ENCODE measurements at places on chromosomes 1 and 21.

- DNase-seq: no peak
Measured at GRCh38 chr1:207186503-207186902, 82.5 kb downstream of the C4BPA start.

GRCh38 chr1:91912266-91912665 lies 26.3 kb upstream of the TGFBR3 start:
- no peak for DNase-seq

- no peak for DNase-seq
Measured at GRCh38 chr1:204435381-204435831, 23.8 kb upstream of the PPP1R15B start.

GRCh38 chr1:2788506-2789163 lies 12.9 kb downstream of the TTC34 start:
- no peak for DNase-seq

DNA sequence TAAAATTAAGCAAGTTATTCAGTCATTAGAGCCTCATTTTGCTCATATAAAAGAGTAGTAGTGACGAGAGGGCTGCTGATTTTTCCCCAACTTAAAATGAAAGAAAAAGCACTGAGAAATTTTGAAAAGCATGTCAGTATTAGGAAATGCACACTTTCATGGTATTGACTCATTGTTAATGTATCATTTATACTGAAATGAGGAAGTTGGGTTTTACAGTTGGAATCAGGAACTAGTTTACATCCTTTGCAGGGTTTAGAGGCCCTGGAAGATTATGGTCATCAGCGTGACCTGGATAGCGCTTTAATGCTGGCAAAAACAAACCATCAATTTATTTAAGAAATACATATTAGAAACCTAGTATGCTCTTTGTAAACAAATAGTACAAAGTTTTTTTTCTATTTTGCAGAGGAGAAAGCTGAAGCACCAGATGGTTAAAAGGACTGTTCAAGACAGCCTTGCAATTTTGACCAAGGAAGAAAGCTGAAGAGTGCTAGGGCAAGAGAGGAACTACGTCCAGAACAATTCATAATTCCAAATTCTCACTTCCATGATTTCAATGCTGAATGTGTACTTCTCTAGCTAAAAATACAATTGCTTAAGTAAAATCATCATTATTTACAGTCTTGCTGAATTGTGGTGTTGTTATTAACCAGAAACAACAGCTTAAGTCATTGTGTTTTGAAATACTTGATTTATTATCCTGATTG lies 94.8 kb upstream of the SGIP1 start:
- no peak for DNase-seq

- no peak for DNase-seq
Measured at GRCh38 chr1:167360120-167360519, 139.4 kb downstream of the POU2F1 start.

GRCh38 chr1:27668808-27669723 lies 2.9 kb downstream of the IFI6 start:
- DNase-seq: peak; percentile 89

DNA sequence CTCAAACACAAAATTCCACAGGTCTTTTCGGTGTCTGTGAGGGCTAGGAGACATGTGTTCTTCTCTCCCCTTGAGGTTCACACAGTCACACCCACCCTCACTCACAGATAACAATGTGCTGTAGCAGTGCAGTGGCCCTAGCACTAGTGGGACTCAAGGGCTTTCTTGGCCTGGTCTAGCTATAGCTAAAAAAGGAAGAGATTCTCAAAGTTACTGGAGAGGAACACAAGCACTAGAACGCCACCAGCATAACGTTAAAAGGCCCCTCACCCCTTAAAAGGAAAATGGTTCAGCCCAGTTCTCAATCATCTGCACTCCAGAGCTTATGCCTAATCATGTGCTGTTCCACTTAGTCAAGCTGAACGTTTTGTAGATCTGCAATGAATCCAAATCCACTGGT lies 39.5 kb downstream of the RGS8 start:
- DNase-seq: no peak

- peak; percentile 73 for DNase-seq
Measured at GRCh38 chr1:46020010-46020409, 112.4 kb downstream of the PIK3R3 start.

- DNase-seq: no peak
Measured at GRCh38 chr1:147337040-147337630, 94.7 kb downstream of the CHD1L start.

DNA sequence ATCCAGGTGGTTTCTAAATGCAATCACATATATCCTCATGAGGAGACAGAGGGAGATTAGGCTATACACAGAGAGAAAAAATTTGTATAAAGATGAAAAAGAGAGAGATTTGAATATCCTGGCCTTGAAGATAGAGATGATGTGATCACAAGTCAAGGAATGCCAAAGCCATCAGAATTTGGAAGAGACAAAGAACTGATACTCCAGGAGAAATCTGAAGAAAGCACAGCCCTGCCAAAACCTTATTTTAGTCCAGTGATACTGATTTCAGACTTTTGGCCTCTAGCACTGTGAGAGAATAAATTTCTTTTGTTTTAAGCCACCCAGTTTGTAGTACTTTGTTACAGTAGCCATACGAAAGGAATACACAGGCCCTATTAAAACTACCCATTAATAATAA lies 33.4 kb downstream of the DOCK7 start:
- DNase-seq: no peak

GRCh38 chr1:239872626-239873025 lies 219.1 kb upstream of the FMN2 start:
- DNase-seq: no peak

DNA sequence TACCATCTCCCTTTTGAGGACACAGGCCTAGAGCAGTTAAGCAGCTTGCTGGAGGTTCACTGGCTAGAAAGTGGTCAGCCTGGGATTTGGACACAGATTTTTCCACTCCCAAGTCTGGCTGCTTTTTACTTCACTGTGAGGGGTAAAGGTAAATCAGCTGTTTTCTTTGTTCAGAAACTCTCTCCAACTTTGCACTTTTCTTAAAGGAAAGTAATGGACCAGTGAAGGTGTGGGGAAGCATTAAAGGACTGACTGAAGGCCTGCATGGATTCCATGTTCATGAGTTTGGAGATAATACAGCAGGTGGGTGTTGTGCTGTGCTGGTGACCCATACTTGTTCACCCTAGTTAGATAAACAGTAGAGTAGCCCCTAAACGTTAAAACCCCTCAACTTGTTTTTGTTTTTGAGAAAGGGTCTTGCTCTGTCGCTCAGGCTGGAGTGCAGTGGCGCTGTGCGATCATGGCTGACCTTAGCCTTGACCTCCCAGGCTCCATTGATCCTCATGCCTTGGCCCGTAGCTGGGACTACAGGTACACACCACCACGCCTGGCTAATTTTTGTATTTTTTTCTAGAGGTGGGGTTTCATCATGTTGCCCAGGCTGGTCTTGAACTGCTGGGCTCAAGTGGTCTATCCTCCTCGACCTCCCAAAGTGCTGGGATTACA lies 4.2 kb downstream of the SOD1 start:
- DNase-seq: no peak

DNA sequence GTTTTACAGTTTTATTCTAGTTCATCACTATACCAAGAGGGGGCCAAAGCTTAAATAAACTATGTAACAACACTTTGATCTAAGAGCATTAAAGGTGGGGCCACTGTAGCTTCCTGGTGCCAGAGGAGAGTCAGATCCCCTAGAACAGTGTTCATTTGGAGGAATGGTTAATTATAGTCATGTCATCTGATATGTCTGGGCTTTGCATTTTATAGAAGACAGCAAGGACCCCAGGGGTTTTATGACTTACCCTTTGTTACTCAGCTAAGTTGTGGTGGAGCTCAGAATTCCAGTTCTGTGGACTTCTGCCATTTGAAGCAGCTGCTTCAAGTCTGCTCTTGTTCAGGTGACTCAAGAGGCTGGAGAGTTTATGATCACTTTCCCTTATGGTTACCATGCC lies 16.7 kb downstream of the KDM4A start:
- no peak for DNase-seq

DNA sequence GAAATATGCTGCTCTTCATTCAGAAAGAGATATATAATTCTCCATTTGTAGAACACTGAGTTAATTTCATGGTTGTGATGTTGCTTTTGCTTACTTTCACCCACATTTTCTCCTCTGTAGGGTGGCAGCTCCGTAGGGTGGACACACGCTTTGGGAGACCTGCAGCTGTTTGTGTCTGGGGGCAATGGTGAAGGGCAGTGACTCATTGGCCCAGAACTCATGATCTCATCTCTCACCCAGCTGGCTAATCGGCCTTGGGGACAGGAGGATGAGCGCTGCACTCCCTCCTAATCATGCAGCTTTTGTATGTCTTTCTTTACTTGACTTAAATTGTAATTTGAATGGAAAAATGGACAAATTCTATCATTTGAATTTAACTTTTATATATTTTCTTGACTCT lies 9.6 kb downstream of the DISC1 start:
- no peak for DNase-seq

GRCh38 chr1:3628445-3628844 lies 3.6 kb downstream of the TPRG1L start:
- no peak for DNase-seq

GRCh38 chr1:205374210-205375078 lies 17.7 kb upstream of the KLHDC8A start:
- no peak for DNase-seq

DNA sequence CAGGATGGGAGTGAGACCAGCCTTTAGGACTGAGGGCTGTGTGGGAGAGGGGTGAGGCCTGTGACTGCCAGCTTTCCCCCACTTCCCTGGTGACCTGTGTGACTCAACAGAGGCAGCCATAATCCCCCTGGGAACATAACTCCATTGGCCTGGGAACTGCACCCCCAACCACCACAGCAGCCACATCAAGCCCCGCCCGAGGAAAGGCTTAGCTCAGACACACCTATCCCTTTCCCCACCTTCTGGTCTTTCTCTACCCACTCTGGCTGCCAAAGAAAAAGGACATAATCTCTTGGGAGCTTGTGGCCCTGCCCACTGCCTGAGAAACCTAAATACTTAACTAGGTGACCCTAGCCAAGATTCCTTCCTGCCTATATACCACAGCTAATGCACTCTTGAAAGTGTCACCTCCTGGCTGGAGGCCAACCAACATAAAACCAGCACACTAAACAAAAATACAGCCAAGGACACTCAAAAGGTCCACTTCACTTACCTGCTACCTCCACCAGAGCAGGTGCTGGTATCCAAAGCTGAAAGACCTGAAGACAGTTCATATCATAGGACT lies 406.6 kb upstream of the CAMK1G start:
- DNase-seq: no peak

DNA sequence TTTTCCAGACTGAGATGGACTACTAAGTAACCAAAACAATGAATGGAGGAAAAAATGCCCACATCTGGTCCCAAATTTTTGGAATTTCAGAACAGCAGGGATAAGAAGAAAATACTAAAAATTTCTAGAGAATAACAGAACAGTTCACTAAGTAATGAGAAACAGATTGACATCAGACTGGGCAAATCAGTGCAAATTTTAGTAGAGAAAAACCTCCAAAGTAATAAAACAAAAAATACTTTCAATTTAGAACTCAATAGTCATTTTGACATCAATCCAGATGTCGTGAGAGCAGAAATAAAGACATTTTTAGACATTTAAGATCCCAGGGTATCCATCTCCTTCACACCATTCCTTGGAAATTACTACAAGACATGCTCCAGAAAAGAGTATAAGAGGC lies 39.3 kb downstream of the CRP start:
- no peak for DNase-seq

DNA sequence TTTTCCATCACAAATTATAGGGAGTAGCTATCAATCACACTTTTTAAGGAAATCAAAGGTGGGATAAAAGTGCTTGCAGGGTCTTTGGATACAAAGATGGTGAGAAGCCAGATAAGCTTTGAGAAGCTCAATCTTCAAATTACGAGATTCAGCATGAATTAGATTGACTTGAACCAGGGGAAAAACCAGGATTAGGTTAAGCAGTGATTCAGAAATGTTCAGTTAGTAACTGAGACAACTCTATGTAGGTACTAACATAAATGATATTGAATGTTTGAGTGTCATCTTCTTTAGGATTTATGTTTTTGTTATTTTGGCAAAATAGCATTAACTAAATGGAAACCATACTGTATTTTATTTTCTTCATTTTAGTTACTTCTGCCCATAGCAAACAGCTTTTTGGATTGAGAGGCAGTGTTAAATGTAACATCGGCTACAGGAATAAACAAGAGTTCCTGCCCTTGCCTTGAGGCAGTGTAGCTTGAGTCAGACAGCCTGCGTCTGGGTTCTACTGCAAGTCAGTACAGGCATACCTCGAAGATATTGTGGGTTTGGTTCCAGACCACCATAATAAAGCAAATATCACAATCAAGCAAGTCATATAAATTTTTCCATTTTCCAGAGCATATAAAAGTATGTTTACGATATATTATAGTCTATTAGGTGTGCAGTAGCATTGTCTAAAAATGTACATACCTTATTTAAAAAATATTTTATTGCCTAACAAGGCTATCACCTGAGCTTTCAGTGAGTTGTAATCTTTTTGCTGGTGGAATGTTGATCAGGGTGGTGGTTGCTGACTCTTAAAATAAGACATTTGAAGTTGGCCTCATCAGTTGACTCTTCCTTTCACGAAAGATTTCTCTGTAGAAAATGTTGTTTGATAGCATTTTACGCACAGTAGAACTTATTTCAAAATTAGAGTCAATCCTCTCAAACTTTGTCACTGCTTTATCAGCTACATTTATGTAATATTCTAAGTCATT lies 36.9 kb upstream of the BACH1 start:
- no peak for DNase-seq

- DNase-seq: peak; percentile 45
Measured at GRCh38 chr1:38833146-38833545, 26.4 kb downstream of the RRAGC start.

- DNase-seq: peak; percentile 84
Measured at GRCh38 chr1:8317647-8318381, at the start of gene SLC45A1. Gene SLC45A1 (plus strand): TSS chr1:8318114. CDS start chr1:8324330, 6,216 bp downstream.

DNA sequence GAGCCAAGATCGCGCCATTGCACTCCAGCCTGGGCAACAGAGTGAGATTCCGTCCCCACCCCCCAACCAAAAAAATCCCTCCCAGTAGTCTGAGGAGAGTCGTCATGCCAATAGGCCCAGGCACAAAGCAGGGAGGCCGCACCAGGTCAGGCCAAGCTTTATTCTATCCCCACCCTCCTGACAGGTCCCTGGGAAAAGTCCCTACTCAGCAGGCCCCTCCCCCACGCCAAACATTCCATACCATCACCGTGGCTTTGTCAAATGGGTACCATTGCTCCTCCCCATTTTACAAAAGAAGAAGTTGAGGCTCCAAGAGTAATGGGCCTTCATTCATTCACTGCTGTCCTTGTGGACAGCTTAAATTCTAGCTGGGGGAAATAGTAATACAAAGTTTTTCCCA lies 5.3 kb downstream of the GPR3 start:
- no peak for DNase-seq

DNA sequence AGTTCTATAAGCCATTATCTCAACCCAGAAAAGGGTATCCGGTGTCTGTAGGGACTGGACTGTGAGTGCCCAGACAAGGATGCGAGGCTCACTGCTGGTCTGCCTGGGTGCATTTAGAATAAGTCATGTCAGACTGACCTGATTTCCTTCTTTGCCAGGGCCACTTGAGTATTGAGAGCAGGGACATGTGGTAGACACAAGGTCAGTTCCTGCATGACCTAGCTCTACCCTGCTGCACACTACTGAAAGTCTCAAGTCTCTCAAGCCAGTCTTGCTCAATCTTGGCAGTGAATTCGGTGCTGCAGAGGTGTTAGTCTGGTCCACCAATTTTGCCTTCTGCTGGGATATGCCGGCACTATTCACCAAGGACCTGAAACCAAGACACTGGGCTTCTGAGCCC lies 180.1 kb downstream of the C1orf94 start:
- DNase-seq: no peak

- peak; percentile 9 for DNase-seq
Measured at GRCh38 chr1:2611621-2612437, 21.0 kb downstream of the MMEL1 start.

GRCh38 chr1:52022133-52022532 lies 11.5 kb downstream of the KTI12 start:
- no peak for DNase-seq

- DNase-seq: no peak
Measured at GRCh38 chr1:2819831-2820730, 18.6 kb upstream of the TTC34 start.

Measured in testis (tissue), 5 donors.